ENCODE measurements at places on chromosomes 3 and 15.

GRCh38 chr15:29348336-29348914 lies 78.8 kb upstream of the NSMCE3 start:
- no peak for DNase-seq

DNA sequence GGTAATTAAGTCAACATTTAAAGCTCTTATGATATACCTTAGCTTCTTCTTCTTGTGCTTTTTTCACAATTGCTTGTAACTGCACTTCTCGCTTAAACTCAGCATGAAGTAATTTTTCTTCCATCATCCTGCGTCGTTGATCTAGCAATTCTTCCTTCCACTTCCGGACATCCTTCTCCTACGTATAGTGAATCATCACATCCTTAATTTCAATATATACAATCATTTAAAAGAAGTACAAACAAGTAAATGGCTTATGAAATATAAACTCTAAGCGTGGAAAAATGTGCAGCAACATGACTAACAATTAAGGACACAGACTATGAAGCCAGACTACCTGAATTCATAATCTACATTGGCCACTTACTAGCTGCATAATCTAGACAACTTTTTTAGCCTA lies 151.4 kb downstream of the SCAPER start:
- no peak for DNase-seq

GRCh38 chr15:58043192-58043903 lies 22.2 kb downstream of the ALDH1A2 start:
- peak; percentile 8 for DNase-seq

DNA sequence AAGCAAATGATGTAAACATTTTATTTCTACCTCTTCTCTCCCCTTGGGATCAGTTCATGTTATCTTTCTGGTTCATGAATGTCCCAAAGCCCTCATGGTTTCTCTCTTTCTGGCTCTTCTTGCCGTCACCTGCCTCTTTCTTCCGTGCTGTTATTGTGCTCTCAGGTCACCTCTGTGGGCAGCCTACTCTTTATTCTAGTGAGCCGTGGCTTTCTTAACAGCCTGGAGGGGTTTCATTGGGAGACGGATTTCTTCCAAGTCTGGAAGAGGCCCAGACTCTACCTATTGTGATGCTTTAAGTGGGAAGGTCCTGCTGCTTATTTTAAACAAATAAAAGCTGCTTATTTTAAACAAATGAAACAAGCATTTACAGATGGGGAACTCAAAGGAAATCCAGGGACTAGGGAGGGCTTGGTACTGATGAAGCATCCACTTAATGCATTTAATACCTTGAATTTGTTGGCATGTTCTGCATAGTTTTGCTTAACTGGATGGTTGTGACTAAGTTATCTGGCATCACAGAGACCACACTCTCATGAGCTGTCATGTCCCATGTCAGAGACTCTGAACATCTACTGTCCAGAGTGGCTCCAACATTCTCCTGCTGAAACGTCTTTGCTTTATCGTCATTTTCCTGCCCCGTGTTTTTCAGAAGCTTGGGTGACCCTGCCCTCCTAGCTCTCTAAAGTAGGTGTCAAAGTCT lies 443.3 kb downstream of the GABRG3 start:
- DNase-seq: no peak

DNA sequence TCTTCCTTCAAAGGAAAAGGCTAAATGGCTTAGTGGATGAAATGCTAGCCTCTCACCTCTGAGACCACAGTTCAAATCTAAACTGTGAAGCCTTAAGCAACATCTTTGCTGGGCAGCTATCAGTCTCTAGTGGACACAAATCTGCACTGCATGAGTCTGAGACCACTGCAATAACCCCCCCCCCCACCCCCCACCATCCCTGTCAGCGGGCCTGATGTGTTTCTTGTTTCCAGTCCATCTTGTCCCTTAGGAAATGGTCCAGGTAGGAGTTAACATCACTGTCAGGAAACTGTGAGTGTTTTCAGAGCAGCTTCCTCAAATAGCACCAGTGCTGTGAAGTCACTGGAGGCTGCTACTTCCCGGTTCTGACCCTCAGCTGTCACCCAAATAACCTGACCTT lies 140.6 kb upstream of the TMCO5A start:
- no peak for DNase-seq

DNA sequence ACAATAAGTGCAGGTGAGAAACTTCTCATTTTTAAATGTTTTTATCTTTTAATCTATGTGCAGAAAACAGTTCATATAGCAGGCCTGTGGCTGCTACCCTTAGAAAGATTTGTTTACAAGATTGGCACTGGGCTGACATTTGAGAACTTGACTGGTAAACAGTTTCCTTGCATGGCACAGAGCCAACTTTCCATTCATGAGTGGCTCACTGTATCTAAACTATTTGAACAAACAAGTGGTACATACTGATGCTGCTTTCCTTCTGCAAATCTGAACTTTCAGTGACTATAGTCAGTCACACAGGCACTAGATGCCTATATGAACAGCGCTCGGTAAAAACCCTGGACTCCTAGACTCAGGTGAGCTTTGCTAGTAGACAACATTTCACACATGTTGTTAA lies 6.3 kb upstream of the GTPBP8 start:
- DNase-seq: no peak

GRCh38 chr3:185330644-185331043 lies 32.3 kb upstream of the MAP3K13 start:
- no peak for DNase-seq

GRCh38 chr3:143885780-143886427 lies 37.6 kb upstream of the SLC9A9 start:
- peak; percentile 15 for DNase-seq

GRCh38 chr15:49712846-49713450 lies 92.1 kb downstream of the DTWD1 start:
- DNase-seq: no peak

- no peak for DNase-seq
These were observed 187.6 kb upstream of the STRIT1 start for GRCh38 chr3:155481089-155481488.

GRCh38 chr3:190552969-190553759 lies 39.3 kb downstream of the IL1RAP start:
- no peak for DNase-seq

- DNase-seq: no peak
These were observed 237.5 kb upstream of the TBC1D5 start for GRCh38 chr3:17979911-17980310.

- DNase-seq: no peak
These were observed 26.8 kb downstream of the CMC1 start for GRCh38 chr3:28267984-28268849.

DNA sequence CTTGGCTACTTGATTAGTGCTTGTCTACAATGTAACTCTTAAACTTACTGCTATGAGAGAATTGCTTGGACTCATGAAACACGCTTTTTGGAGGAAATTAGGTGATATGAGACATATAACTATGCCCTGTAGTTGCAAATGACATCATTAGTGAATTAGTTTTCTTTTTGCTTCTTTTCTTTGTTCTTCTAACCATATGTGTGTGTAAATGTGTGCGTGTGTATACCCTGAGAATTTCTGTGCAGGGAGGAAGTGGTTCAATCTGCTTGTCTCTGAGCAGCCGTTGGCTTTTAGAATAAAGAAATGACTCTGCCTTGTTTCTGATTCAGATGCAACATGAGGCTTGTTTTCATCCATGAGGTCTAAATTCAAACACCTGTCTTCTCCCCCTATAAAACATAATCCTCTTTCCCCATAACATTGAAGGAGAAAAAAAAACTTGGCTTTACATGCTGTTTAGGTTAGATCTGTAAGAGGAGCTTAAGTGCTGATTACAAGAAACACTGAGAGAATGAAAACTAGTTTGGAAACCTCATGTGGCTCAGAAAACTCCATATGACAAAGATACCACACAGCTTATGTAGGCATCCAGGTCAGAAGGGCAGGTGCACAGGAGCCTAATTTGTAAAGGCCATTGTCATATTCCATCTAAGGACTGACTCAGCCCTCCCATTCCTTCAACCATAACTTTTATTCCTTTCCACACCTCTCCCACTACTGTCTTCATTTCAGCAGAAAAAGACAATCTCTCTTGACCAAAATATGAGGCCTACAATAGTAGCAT lies 30.5 kb upstream of the BLM start:
- peak; percentile 48 for DNase-seq

- no peak for DNase-seq
These were observed 84.5 kb upstream of the GALNT15 start for GRCh38 chr3:16090024-16090423.

- no peak for DNase-seq
These were observed 56.1 kb downstream of the FAM174B start for GRCh38 chr15:92599394-92599970.

GRCh38 chr3:129475863-129476262 lies 35.8 kb downstream of the IFT122 start:
- no peak for DNase-seq

DNA sequence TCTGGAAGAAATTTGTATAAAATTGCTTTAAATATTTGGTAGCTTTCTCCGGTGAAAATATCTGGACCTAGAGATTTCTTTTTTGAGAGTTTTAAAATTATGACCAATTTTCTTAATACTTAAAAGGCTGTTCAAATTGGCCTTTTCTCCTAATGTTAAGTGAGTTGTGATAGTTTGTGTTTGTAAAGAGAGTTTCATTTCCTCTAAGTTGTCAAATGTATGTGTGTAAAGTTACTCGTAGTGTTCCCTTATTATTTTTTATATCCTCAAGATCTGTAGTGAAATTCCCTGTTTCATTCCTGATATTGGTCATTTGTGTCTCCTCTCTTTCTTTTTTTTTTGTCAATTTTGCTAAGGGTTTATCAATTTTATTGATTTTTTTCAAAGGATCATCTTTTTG lies 92.6 kb upstream of the CTNNB1 start:
- DNase-seq: no peak

GRCh38 chr3:102904629-102905028 lies 469.8 kb downstream of the ZPLD1 start:
- DNase-seq: no peak

- no peak for DNase-seq
These were observed 49.7 kb upstream of the ACP3 start for GRCh38 chr3:132267391-132267993.

Data from stimulated activated naive CD8-positive, alpha-beta T cell treated with anti-CD3 and anti-CD28 coated beads, Interleukin-15, amount 100 ng/mL, for 72 hours (primary cell).